RCC 7860 (cell line): ENCODE measurements at places on chromosomes 11 and 22.

GRCh38 chr11:61737636-61738386, 14.6 kb upstream of the MYRF start:
- no peak for DNase-seq

GRCh38 chr11:77074205-77074604, 7.4 kb downstream of the CAPN5 start:
- no peak for DNase-seq

DNA sequence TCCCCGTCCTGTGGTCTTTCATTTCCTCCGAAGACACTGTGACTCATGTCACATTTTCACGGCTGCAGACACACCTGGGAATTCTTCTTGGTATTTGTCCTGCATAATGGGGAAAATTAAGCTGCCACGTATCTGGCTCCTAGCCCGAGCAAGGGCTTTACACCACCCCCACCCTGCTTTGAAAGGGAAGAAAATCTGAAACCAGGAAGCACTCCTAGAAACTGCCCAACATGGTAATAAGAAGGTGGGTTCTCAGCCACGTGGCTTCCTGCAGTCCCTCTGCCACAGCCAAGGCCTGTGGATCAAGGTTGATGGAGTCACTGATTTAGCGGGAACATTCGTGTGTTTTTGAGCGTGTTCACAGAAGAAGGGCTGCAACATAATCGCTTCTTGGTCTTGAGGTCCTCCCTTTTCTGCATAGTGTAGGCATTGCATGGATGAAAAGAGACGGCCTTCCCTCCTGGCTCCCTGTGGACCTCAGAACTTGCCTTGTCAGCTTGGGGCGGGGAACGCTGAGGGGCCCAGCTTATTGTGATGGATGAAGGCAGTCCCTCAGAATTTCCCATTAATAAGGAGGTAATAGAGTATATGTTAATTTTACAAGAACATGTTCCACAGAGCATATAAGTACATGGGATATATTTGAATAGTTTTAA, 292.0 kb downstream of the NTM start:
- no peak for DNase-seq

GRCh38 chr11:60208146-60208895, 25.4 kb upstream of the MS4A6A start:
- DNase-seq, result no peak

DNA sequence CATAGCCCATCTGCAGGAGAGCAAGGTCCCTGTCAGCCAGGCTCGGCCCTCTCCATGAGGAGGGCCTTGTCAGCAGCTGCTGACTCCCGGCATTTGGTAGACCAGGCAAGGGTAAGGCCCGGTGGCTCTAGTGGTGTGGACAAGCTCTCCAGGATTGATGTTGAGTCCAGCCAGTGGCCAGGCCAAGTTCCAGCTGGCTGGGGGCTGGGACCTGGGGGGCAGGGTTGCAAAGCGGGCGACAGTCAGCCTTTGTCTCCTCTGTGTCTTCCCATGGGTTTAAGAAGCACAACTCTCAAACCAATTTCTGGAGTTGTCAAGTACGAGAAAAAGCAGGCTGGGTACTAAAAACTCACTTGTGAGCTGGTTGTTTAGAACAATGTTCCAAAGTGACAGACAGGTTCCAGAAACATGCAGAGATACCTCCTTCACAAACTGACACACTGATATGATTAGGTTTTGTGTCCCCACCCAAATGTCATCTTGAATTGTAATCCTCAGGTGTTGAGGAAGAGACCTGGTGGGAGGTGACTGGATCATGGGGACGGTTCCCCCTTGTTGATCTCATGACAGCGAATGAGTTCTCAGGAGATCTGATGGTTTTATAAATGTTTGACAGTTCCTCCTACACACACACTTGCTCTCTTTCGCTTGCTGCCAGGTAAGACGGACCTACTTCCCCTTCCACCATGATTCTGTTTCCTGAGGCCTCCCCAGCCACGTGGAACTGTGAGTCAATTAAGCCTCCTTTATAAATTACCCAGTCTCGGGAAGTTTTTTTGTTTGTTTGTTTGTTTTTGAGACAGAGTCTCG, 52.3 kb upstream of the SERPIND1 start:
- no peak for DNase-seq
